NCI-H1048 (cell line): ENCODE measurements at places on chromosomes 16 and 17.

DNA sequence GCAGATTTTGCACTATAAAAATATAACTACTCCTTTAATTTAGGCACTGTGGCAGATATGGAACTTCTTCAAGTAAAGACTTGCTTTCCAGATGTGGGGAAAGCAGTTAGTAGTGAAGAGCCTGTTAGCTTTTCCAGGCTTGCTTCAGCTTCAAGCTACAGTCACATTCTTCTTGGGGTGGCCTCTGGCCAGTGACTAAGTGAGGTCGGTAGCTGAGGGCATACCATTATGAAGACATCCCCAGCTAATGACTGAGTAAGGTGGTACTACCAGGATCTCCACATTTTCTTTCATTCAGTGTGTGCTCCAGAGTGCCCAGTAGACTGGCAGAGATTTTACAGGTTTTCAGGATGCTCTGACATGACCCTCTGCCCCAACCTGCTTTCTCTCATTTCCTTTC lies 167.1 kb upstream of the KIF2B start:
- no peak for DNase-seq

GRCh38 chr17:50889528-50890118 lies 23.5 kb upstream of the TOB1 start:
- no peak for DNase-seq

GRCh38 chr17:71163121-71163812 lies 957.6 kb upstream of the SOX9 start:
- peak; percentile 71 for DNase-seq

DNA sequence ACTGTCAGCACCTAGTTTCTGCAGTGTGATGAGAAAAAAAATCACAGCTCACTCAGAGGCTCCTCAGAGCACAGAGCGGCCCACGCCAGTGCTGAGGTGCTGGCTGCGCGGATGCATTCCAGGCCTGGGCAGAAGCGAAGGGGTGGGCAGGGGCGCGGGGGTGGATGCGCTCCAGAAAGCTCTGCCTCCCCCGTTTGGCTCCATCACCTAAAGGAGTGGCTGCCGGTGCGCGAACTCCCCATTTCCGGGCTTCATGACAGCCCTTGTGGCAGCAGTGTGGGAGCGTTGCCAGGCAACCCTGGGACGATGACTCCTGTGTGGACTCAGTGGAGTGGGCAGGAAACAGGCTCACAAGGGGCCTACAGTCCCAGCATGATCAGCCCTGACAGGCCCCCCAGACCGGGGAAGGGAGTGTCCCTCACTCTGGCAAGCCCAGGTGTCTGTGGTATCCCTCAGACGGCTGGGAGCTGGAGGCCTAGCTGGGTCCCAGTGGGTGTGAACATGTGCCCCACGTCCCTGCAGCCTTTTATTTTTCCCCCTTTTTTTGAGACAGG lies 32.8 kb upstream of the NUDT16L1 start:
- no peak for DNase-seq

DNA sequence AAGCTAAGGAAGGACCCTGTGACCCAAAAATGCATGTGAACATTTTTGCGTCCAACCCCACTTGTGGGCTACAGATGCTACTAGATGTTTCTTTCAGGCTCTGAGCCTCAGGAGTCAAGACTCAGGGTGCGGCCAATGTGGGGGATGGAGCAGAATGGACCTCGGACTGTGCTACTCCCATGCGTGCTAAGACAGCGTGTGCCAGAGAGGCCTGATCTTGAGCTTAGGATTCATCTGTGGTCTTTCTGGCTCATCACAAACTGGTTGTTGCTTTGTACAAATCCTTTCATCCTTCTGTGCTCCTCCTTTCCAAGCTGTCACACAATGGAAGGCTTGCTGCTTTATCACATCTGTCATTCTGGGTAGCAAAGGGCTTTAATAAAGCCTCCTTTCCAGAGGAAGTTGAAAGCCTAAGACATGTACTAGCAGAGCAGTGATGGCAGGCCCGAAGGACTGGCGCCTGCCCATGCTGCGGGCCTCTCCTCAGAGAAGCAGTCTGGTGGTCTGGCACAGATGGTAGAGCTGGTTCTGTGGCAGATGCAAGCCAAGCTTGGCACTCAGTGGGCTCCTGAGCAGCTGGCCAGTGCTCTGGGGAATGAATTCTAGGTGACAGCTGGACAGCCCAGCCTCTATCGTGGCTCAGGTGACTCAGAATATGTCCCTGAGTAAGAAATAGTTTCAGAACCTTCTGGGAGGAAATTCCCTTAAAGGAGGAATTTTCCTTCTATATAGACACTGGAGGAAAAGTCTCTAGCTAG lies 27.8 kb downstream of the COG4 start:
- DNase-seq: no peak

DNA sequence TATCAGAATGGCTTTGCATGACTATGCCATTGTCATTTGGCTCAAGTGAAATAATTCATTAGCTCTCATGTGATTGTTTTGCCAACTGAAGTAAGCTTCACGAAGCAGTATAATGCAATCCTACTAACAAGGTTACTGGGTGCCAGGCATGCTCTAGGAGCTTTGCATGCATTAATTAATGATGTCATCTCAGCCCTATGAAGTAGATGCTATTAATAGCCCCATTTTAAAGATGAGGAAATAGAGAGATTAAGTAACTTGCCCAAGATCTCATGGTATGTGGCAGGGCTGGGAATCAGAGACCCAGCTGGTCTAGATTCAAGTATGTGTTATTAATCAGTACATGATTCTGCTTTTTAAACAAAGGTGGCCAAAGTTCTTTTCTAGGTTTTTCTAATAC lies 14.1 kb downstream of the KRT39 start:
- DNase-seq: no peak

DNA sequence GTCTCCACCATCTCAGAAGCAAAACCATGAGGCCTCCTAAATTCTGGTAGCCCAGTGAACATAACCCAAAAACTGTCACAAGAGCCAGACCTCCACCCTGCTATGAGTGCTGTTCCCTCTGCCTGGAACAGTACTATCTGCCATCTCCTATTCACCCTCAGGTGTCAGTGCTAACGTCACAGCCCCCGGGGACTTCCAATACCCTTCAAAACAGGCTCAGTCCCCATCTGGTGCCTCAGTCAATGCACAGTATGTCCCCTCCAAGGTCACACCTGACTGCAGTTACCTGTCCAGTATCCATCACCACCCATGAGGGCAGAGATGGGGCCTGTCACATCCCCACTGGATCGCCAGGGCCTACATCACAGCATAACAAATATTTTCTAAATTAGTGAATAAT lies 11.5 kb downstream of the CREBBP start:
- no peak for DNase-seq

- no peak for DNase-seq
These were observed 1.2 kb downstream of the RPS15A start for GRCh38 chr16:18788828-18789514.

- no peak for DNase-seq
These were observed 5.4 kb downstream of the DYNLL2 start for GRCh38 chr17:58088624-58089023.

GRCh38 chr16:83059237-83059636 lies 432.5 kb downstream of the CDH13 start:
- DNase-seq: no peak

DNA sequence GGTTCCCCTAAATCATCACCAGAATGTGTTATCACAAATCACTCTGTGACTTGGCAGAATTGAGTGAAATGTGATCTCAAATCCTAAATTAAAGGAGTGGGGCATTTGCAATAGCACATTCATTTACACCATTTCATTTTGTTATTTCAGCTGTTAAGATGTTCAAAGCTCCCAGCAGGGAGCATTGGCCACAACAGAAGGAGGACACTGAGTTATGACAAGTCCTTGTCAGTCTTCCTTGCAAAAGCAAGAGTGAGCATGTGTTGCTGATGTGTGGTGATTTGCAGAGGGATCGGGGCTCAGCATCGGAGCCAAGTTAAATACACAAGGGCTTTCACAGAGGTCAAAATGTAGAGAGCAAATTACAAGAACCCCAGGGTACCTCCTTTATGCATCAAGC lies 372.2 kb upstream of the CDH5 start:
- no peak for DNase-seq

DNA sequence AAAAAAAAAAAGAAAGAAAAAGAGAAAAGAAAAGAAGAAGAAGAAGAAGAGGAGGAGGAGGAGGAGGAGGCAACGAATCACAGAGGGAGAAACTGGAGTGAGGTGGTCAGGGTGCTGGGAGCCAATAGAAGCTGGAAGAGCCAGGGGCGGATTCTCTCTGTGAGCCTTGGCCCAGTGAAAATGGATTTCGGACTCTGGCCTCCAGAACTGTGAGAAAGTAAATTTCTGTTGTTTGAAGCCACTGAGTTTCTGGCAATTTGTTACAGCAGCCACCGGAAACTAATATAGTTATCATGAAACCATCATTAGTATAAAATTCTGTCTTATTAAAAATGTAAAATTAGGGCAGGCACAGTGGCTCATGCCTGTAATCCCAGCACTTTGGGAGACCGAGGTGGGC lies 27.7 kb upstream of the WFIKKN2 start:
- no peak for DNase-seq

- no peak for DNase-seq
These were observed 77.0 kb upstream of the AXIN2 start for GRCh38 chr17:65638221-65638975.

- no peak for DNase-seq
These were observed 28.1 kb upstream of the ITGA2B start for GRCh38 chr17:44417553-44417952.

DNA sequence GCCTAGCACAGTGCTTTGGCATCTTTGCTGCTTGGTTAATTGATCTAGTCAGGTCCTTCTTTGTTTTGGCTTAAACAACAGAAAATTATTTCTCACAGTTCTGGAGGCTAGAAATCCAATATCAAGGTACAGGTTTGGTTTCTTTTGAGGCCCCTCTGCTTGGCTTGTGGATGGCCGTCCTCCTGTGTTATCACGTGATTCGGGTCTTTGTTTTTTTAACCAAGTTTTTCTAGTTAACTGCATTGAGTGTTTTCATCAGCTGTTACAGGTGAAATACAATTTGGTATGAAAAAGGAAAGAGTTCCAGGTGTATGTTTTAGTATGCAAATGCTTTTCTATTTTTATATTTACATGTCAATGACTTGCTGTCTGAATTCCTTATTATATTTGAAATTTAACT lies 2.8 kb downstream of the NLK start:
- no peak for DNase-seq

DNA sequence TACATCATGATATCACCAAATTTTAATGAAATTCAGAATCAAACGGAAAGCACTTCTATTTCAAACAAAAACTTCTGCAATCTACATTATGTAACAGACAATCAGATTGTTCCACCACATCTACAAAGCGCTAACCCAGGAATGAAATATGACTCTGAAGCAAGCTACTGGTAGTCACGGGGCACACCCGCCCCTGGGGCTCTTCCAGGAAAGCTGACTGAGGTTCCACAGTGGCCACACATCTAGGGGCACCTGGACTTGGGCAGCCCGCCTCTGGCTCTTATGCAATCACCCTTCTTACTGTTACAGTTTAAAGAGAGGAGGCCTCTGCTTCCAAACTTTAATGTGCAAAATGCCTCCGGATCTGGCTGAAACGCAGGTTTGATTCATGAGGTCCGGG lies 27.5 kb downstream of the ZCCHC14 start:
- DNase-seq: no peak

- DNase-seq: no peak
These were observed 51.7 kb downstream of the GAN start for GRCh38 chr16:81366316-81366932.

DNA sequence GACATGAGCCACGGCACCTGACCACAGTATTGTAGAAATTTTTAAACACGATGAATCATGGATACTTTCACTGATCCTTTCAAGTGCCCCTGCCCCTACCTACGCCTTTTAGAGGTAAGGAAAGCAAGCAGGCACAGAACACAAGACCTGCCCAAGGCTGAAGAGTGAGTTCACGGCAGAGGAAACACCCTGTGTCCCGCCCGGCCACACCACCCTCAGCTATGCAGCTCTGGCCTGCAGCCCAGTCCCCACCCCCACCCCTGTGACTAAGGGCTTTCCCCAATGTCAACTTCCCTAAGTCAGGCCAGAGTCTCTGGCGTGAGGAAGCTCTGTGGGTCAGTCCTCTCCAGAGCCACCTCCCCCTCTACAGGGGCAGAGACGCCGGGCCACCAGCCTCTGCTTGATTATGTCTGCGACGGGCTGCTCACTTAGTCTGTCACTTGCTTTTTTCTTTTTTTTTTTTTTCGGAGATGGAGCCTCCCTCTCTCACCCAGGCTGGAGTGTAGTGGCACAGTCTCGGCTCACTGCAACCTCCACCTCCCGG lies 8.4 kb downstream of the SLC16A5 start:
- DNase-seq: no peak

GRCh38 chr16:677316-678190 lies 2.1 kb downstream of the RHBDL1 start:
- DNase-seq: no peak

GRCh38 chr17:37762666-37763065 lies 17.8 kb upstream of the HNF1B start:
- DNase-seq: no peak

- DNase-seq: no peak
These were observed 226.4 kb upstream of the MON1B start for GRCh38 chr16:76964464-76965154.

DNA sequence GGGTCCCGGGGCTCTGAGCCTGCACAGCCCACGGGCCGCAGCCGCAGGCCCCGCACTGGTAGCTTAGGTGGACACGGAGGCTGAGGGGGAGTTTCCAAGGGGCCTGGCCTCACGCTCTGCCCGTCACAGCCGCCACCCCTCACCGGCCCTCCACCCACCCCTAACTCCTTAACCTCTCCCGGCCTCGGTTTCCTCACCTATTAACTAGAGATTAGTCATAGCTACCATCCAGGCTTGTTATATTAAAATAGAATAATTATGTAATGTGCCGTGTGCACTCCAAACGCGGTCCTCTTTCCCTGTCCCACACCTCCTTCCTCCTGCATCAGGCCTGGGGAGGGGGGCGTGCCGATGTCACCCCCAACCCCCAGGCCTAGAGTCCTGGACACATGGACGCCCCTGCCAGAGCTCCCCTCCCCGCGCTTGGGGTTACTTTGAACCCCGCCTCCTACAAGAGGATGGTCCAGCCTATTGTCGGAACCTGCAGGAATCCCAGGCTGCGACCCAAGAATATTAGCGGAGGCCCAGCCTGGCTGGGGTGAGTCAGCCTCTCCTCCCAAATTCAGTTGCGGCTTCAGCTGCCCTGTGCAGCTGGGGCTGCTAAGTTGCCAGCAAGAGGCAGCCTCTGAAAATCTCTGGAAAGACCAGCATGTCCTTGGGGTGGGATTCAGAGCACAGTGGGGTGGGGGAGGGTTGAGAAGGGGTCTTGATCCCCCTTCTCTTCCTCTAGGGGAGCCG lies 17.3 kb downstream of the SOCS3 start:
- DNase-seq: no peak

DNA sequence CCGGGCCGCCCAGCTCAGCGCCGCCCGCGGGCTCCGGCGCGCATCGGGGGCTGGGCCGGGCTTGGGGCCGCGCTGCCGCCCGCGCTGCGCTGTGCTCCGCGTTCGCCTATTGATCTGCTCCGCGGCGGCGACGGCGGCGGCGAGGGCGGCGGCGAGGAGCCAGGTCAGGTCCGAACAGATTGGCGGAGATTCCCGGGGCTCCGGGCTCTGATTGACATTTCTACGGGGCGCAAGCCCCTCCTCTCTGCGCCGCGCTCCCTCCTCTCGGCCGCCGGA lies 559 bp downstream of the IRX3 start:
- DNase-seq: no peak

- DNase-seq: no peak
These were observed 5.9 kb downstream of the GSPT1 start for GRCh38 chr16:11909653-11910545.
